ENCODE measurements at places on chromosomes 5 and 9.

DNA sequence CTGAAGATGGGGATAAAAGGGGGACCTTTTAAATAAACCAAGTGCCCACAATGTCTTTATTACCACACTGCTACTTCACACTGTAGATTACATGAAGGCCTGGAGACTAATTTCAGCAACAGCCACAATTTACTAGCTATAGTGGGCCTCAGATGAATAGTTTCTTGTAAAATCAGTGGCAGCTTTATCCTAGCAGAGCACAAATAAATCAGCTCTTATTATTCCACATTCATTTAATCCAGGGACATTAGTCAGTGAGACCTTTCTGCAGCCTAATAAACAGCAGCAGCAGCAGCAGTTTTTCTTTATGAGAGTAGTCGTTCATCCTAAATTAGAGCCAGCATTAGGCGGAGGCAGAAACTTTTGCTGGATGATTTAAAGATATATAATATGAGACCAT lies 542.3 kb downstream of the PSAT1 start:
- no peak for DNase-seq

DNA sequence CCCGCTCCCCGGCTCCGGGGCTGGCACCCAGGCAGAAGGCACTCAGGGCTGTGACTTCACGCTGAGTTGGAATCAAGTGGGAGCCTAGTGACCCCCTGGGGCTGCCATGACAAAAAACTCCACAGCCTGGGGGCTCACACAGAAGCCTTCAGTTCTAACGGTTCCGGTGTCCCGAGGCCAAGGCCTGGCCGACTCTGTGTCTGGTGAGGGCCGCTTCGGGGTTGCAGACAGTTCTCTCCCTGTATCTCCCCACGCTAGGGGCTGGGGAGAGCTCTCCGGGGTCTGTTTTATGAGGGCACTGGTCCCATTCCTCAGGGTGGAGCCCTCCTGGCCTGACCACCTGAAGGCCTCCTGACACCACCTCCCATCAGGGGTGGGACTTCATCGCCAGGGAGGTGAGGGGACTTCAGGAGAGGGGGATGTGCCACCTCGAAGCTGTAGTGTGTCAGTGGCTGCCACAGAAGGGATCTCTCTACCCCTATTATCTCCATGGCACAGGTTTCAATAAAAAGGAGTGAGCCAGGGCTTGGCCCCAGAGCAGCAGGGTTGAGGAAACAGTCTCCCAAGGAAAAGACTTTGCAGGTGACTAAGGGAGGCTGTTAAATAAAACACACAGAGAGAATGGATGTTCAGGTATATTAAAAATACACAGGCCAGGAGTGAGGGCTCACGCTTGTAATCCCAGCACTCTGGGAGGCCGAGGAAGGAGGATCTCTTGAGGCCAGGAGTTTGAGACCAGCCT lies 1.5 kb upstream of the SLC6A3 start:
- no peak for DNase-seq

DNA sequence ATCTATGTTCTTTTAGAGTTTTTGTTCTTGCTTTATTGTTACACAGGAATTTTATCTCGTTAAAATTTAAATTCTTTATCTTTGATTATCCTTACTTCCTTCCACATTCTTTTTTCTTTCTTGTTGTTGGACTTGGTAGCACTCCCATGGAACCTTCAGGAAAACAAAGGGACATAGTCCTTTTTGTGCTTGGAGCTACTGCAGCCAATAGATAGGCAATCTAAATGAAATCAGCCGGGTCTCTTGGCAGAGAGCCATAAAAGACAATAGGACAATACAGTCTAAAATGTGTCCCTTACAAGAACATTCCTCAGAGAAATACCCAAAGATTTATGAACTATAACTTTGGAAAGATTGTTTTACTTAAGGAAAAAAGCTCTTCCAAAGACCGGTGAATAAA lies 548.1 kb upstream of the C9orf72 start:
- no peak for DNase-seq

DNA sequence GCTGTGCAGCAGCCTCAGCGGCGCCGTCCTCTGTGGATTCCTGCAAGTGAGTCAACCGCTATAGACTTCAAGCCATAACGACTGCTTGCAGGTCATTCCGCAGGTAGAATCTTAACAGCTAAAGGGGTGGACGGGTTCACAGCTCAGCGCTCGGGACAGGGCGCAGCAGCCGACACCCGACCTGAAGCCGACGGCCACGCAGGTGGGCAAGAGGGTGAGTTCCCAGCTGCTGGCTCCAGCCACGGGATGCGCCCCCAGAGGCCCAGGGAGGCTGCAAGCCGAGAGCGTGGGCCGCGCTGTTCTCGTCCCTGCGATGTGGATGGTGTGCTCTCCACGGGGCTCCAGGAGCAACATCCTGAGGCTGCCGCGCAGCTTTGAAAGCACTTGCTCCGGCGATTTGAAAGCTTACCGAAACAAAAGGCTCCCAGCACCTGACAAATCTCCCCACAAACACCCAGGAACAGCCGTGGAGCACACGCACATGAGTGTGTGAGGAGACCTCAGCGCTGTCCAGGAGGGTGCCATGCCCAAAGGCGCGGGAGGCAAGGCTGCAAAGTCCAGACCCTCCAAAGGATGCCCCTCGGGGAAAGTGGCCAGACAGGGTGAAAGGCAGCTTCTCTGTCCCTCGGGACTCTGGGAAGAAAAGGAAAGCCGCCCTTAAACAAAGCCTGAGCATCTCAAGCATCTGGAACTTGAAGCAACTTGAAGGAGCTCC lies 48.7 kb downstream of the EXD3 start:
- no peak for DNase-seq

- no peak for DNase-seq
Measured at GRCh38 chr5:78896132-78896531, 89.0 kb downstream of the ARSB start.

DNA sequence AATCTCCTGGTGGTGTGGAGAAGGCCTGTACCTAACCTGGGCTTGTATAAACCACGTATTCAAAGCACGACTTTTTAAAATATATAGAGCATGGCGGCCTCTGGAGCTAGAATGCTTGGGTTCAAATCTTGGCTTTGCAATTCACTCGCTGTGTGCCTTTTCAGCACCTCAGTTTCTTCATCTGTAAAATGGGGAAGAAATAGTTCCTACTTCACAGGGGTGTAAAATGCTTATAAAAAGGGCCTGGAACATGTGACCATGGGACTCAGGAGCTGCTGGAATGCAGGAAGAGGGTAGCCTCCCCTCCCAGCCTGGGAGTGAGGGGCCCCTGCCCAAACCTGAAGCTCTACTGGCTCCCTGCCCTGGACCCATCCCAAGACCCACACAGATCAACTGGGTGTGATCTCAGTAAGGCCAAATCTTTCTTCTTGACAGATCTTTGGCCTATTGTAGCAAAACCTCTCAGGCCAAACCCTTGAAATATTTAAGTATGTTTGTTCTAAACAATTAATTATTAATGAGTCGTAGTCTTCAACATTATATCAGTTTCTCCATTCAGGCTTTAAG lies 269.0 kb downstream of the ZSWIM6 start:
- DNase-seq, result no peak

DNA sequence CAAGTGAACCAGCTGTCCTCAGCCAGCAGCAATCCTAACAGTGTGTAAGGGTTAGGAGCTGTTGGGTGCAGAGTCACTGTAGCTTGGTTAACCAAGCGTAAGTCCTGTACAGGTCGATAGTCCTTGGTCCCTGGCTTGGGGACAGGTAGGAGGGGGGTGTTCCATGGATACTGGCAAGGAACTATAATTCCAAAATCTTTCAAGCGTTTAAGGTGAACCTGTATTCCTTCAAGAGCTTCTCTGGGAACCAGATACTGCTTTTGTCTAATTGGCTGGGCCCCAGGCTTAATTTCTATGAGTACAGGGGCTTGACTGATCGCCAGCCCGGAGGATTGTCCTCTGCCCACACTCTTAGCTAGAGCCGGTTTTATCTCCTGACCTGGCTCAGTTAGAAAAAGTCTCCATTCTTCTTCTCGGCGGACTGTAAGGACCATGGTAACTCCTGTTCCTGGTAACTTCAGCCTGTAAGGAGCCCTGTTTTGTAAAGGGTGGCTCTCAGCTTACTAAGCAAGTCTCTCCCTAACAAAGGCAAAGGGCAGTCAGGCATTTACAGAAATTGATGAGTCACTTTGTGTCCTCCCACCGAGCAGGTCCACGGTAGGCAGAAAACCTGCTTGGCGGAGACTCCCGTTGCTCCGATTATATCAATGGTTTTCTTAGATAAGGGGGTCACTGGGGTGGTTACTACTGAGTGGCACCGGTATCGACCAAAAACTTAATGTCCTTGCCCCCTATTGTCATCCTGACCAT lies 6.0 kb upstream of the ZNF354C start:
- no peak for DNase-seq

- no peak for DNase-seq
Measured at GRCh38 chr5:134206627-134207160, 19.2 kb downstream of the PPP2CA start.

DNA sequence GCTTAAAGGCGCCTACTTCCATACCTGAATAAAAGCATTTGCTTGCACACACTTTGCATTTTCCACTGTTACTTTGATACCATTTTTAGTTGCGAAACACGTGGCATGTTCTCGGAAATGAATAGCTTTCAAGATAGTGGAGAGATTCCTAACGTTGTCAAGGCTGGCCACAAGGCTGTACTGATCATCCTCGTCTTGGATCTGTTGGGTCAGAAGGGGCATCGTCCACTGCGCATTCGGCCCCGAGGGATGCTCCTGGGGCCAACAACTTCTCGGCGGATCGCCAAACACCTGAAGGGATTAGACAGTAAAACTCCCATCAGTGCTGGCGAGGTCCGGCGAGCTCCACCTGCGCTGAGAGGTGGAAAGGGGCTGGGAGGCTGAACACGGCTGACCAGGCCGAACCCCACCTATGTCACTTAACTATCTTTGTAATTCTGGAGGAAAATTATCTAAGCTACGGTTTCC lies 599 bp downstream of the RAD1 start:
- DNase-seq, result peak; percentile 16

GRCh38 chr5:140725799-140726471 lies 25.7 kb downstream of the ZMAT2 start:
- peak; percentile 84 for DNase-seq

DNA sequence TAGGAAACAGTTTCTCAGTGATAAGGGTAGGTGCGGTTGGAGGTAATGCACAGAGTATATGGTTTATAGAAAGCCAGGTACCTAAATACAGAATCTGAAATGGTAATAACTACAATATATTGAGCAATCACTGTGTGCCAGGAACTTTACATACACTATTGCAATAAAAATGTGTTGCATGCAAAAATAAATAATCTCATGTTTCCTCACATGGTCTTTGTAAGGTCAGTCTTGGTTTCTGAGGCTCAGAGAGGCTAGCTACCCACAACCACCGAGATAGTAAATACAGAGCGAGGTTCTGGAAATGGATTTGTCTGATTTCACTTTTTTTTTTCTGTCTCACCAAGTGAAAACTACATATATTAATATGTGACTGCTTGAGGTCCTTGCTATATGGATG lies 128.9 kb downstream of the CAMK4 start:
- DNase-seq, result no peak

GRCh38 chr9:27505744-27506161 lies 18.3 kb upstream of the IFNK start:
- no peak for DNase-seq

DNA sequence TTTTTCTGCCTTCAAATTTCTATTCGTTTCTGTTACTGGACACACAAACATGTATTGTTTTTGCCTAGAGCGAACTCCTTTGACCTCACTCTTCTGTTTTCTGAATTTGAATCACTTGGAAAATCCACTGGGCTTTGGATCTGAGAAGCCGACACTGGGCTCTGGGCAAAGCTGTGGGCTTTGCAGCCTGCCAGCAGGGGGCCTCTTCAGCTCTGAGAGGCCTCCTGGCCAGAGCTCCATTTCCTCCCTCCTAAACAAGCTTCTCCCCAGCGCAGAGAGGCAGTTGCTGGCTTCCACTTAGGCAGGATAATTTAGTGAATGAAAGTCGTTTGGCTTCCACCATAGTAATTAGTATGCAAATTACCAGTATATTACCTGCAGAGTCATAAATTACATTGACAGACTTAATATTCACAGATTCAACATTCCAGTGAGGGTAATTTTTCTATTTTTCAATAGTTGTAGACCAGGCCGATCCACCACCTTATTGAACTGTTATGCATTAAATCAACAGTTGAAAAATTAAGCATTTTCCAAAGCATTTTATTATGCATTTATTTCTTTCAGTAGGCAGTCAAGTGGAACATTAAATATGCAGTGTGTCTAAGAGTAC lies 104.0 kb upstream of the ZNF366 start:
- peak; percentile 17 for DNase-seq

DNA sequence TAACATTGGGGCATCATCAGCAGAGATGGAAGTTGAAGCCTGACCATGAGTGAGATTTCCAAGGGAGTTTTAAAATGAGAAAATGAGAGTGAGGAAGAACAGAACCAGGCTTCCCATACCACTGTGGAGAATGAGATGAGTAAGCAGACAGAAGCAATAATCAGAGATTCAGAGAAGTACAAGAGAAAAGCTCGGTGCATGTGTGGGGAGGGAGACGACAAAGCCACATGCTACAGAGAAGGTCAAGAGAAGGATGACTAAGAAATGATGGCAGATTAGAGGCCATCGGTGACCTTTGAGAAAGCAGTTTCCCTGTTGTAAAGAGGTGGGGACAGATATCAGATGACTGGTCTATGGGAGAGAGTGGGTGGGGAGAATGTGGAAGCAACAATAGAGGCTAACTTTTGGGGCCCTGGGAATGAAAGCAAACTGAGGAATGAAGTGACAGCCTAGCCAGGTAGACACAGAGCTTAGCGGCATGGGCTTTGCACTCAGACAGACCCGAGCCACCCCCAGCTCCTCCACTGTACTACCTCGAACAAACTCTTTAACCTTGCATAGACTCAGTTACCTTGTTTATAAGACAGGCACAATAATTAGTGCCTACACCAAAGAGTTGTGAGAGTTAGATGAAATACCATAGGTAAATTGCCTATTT lies 207.7 kb downstream of the PIK3R1 start:
- DNase-seq, result peak; percentile 73

DNA sequence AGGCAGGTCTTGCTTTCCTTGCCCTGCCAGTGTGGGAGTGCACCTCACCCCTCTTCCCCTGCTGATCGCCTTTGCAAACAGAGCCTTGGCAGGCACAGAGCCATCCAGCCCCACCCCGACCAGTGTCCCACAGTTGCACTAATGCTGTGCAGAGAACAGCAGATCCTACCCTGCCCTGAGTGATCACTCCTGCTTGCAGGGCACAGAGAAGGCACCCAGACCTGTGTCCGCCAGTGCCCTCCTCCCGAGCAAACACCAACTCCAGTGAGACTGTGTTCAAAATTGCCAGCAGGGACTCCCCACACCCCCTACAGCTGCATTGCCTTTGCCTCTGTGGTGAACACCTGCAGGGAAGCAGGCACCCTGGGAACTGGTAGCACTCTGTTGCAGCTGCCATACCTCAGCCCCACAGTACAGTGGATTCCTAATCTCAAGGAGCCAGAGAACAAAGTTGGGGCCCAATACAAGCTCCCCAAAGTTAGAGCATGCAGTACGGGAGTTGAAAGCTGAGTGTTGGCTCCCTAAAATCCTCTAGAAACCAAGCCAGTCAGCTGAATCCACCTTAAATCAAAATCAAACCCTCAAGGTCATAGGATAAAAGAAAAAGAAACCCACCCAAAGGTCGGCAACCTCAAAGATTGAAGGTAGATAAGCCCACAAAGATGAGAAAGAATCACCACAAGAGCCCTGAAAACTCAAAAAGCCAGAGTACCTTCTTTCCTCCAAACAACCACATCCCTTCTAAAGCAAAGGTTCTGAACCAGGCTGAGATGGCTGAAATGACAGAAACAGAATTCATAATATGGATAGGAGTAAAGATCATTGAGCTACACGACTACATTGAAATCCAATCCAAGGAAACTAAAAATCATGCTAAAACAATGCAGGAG lies 92.9 kb upstream of the PIK3R1 start:
- DNase-seq, result no peak

- no peak for DNase-seq
Measured at GRCh38 chr5:167793700-167794099, 497.7 kb upstream of the WWC1 start.

GRCh38 chr5:36300927-36301540 lies 668 bp downstream of the RANBP3L start:
- DNase-seq, result no peak
